ENCODE measurements at places on chromosomes 5 and 9.
A peak's percentile ranks its signal among the peaks of the same experiment; 100 is the strongest.

DNA sequence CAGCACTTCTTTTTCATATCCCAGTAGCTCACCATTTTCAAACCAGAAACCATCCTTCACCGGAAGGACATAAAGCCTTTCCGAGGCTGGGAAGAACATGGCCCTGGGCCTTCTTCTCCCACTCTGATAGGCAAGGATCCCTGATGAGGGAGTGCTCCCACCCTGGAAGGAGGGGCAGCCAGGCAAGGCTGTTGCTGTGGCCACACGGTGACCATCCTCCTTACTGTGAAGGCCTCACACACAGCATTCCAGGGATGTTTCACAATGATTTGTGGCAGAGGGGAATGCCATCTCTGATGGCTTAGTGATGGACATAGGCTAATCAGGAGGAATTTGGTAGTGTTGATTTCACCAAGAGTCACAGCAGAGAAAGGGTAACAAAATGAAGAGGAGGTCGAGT is 130.7 kb downstream of the ADAMTS12 start:
- no peak for DNase-seq

DNA sequence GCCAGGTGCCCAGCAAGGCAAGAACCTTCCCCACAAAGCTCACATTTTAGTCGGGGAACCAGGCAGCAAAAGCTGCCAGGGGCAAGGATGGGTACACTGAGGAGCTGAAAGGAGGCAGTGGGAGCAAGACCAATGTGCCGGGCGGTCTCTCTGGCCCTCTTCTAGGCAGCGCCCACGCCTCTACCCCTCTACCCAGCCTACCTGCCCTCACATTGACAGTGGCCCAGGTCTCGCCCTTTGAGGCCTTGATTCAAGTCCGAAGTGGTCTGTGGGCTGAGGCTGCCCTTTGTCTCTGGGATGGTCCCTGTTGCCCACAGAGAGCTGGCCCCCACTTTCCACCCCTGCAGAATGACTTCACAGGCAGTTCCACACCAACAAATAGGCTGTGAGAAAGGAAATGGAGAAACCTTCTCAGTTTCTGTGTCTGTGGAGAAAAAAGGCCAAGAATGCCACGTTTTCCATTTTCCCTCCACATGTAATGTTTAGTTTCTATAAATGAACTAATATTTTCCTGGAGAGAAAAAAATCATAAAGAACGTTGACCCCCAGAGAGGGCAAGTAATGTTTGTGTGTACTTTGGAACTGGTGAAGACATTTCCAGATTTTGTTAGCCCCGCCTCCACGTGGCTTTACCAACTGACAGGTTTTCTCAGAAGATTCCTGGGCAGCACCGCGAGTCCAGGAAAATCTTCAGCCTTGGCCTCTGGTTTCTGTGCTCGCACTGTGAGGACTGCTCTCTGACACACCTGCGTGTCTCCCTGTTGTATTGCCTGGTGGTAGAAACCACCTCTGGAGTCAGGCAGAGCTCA is 57.4 kb upstream of the ANGPTL2 start:
- DNase-seq: no peak

- no peak for DNase-seq
Observed at GRCh38 chr9:35490155-35490909, 421 bp downstream of the RUSC2 start.

- peak; percentile 67 for DNase-seq
Observed at GRCh38 chr9:108761655-108762347, 94.0 kb downstream of the ACTL7B start.

DNA sequence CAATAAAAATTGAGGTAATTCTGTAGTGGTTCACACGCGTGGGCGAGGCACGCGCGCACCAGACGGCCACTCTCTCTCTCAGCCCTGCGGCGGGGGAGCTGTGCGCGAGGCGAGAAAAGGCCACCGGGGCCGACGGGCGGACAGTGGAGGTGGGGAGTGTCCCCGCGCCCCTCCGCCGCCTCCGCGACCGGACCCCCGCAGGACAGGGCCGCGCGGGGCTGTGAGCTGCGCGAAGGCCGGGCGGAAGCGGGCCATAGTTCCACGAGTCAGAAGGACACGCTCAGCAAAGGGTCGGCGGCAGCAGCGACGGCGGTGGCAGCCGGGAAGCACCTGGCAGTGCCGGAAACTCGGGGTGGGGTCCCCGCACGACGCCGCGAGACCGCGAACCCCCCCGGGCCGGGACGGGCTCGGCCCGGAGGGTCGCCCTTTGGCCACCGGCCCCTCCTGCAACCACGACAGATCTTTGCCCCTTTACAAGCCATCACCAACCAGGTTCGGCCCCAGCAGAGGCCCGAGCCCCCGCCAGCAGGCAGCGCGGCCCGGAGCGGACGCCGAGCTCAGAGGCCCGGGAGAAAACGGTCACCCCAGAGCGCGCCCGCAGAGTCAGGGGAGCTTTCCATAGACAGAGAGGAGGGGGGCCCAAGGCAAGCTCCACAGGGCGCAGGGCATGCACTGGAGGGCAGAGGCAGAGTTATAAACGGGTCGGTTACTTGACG is 60.9 kb downstream of the ZNF354C start:
- no peak for DNase-seq

GRCh38 chr5:124403281-124403680 is 343.2 kb downstream of the ZNF608 start:
- no peak for DNase-seq

GRCh38 chr5:80707645-80708044 is 52.9 kb upstream of the DHFR start:
- DNase-seq: no peak

- no peak for DNase-seq
Observed at GRCh38 chr9:72332351-72332750, 32.7 kb downstream of the ZFAND5 start.

DNA sequence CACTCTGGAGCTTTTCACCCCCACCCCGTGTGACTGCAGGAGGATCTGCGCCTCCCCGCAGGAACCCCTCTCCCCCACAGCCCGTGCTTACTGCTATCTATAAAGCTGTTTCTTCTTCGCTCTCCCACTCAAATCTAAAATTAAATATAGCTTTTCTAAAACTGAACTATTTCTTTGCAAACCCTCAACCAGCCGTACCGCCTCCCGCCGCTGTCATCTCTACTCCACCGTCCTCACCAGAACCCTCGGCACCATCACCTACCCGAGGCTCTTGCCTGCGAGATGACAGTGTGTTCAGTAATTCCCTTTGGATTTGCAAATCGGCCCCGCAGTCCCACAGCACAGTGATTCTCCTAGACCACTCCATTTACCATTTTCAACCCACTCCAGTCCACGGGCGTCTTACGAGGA is 13.6 kb downstream of the LPCAT1 start:
- no peak for DNase-seq

- DNase-seq: no peak
Observed at GRCh38 chr5:151451626-151452520, 4.5 kb downstream of the SLC36A1 start.

GRCh38 chr5:75277463-75277862 is 40.8 kb upstream of the ANKRD31 start:
- no peak for DNase-seq

DNA sequence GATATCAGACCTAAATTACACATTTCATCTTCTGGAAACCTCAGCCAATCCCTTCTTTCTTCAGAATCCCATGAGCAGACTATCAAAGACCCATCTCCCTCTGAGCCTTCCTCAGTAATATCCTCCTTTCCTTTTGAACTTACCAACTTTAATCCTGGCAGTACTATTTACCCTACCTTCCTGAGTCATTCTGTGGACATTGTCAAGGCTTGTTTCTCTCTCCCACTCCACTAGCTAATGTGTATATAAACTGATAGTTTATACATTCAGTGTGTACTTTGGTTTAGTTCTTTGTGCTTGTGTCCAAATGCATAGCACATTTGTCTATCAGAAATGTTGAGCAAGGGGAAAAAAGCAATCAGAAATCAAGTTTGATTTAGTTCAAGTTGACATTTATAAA is 568.3 kb downstream of the CSNK1G3 start:
- DNase-seq: no peak

GRCh38 chr9:115229496-115229895 is 111.5 kb upstream of the TNC start:
- DNase-seq: no peak

- no peak for DNase-seq
Observed at GRCh38 chr9:136051837-136052471, 43.1 kb downstream of the NACC2 start.

DNA sequence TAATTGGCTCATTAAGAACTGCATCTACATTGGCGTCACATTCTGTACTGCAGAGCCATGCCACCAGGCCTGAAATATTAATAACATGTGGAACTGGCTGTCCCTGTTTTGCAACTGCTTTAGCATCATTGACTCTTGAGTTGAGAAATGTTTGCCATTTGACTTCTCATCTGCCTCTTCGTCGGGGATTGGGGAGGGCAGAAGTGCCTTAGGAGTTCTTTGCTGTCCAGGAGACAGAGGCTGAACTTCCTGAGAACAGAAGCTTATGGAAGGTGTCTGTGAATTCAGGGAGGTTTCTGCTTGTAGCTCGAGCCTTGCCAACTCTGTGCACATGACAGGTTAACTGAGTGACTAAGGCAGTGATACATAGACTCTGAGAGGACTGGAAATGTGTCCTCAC is 265.0 kb downstream of the KIF4B start:
- no peak for DNase-seq
